Stimulated activated CD8-positive, alpha-beta memory T cell treated with anti-CD3 and anti-CD28 coated beads, Interleukin-12 subunit alpha, Interleukin-12 subunit beta, amount 100 ng/mL, for 4 hours (primary cell): ENCODE measurements at places on chromosomes 4 and X.
A peak's percentile ranks its signal among the peaks of the same experiment; 100 is the strongest.

DNA sequence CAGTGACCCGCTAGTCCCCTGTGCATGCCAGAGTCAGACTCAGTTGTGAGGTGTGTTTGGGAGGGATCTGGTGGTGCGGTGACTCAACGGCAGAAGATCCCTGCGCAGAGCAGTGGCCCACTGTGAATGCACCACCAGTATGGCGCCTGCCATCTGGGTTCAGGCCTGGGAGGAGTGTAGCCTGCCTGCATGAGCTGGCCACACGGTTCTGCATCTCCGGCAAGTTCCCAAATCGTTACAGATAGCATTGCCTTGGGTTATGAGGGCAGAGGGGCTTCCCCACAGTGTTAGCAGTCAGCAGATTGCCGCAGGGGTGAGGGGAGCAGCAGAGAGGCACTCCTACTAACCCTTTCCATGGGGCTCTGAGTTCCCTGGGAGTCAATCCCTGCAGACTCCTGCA is 629.6 kb downstream of the TLL1 start:
- no peak for DNase-seq

DNA sequence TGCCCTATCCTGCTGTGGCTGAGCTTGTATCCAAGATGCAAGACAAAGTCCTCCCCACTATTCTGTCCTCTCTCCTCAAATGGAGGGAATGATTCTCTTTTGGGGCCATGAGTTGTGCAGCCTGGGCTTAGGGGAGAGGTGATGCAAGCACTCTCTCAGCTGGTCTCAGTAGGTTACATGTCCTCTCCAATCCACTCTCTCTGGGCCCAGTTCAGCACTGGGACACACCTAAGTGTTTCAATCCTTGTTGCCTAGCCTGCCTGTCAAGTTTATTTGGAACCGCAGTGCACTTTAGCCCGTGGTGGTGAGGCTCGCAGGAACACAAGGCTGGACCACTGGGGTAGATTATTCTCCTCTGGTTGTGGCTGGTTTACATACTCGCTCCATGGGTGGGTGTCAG is 23.8 kb upstream of the TMPRSS11D start:
- DNase-seq = no peak

- DNase-seq = no peak
These were observed 7.3 kb downstream of the INPP4B start for GRCh38 chr4:142838778-142839177.

DNA sequence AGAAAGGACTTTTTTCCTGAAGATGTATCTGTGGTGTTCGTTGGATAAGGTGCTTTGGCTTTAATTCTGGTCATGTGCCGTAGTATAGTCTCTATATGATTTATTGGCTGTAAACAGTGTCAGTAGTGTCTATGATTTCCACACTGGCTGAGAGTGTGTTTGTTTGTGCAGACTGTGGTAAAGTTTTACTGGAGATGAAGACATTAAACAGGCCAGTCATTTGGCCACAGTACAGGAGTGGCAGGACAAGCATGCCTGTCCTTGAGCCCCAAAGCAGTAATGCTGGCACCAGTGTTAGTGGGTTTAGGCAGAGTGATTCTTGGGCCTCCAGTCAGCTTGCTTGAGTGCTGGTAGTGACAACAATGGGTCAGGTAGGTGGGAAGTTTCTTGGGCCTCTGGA is 1023.9 kb upstream of the GRID2 start:
- DNase-seq = no peak

DNA sequence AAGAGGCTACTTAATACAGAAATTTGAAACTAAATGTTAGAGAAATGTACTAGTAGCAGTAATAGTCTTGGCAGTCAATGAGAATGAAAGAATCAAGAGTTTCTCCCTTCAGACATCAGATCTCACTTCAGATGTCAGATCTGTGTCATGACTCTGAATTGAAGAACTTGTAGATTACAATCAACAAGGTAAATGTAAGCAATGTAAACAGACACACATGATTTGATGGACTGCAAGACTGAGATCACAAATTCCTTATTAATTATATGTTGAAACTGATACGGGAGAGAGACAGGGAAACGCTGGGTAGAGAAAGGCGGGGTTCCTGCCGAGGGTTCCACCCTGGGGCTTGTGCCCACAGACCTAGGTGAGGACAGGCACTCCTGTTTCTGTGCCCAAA is 65.5 kb upstream of the HHIP start:
- no peak for DNase-seq

GRCh38 chr4:186201535-186202230 is 10.3 kb downstream of the CYP4V2 start:
- no peak for DNase-seq

DNA sequence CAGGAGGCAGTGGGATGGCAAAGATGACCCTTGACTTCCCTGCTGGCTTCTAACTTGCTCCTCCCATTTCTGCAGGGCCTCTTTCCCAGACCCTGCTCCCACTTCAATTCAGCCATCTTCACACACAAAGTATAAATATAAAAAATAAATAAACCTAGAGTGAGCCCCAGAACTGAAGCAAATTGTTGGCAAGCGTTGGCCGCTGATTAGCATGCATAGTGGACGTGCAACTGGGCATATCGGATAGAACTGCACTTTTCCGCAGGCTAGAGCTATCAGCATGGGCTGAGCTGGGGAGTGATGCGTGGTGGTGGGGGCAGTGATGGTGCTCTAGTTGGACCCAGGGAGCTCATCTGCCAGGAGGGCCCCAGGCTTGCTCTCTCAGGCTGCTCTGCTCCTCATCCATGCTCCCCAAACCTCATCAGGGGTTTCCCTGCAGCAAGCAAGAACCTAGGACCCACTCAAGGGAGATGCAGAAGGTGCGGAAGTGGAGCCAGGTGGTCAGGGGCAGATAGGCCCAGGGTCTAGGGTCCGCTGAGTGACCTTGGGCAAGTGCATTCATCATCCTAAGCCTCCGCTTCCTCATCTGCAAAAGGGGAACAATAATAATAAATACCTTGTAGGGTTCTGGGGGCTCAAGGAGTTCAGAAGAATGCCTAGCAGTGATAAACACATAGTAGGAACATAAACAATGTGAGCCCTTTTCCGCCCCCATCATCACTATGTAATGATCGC is 146.8 kb upstream of the PJA1 start:
- DNase-seq = no peak

GRCh38 chrX:113269203-113269602 is 428.6 kb upstream of the AMOT start:
- DNase-seq = no peak

DNA sequence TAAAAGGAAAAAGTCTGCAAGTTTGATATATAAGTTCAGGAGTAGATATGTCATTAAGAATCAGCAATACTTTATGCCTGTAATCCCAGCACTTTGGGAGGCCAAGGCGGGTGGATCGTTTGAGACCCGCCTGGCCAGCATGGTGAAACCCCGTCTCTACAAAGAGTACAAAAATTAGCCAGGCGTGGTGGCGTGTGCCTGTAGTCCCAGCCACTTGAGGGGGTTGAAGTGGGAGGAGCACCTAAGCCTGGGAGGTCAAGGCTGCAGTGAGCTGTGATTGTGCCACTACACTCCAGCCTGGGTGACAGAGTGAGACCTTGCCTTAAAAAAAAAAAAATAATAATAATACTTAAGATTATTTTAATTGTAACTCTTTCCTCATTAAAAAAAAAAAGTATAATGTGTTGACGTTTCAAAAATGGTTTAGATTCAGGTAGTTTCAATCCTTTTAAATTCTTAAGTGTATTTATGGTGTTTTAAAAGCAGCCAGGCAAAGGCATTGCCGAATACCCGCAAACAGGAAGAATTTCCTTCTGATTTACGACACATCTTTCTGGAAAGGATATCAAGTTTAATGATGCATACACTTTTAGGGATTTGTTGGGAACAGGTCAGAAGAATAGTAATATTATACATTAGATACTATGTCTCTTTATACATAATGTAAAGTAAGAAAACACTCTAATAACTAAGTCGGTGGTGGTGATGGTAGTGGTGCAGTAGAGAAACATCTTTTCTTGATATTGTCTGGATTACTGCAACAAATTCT is 80.9 kb downstream of the KDM6A start:
- DNase-seq = no peak

DNA sequence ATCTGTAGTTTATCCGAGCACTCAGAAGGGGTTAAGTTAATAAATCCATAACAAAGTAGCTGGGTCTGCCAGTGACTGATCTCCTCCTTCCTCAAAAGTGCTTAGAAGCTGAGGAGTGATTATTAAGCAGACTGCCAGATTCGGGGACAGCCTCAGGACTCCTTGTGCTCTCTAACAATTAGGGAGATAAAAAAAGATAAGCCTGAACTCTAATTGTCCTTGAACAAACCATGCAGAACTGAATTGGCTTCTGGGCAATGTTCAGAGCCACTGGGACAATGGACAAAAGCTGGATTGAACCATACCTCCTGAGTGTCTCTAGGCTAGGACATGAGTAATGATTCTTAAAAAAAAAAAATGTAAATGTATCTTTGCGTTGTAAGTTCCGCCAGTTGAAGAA is 22.7 kb upstream of the GRPR start:
- no peak for DNase-seq

- DNase-seq = no peak
These were observed 8.5 kb downstream of the PITX2 start for GRCh38 chr4:110614173-110614963.

DNA sequence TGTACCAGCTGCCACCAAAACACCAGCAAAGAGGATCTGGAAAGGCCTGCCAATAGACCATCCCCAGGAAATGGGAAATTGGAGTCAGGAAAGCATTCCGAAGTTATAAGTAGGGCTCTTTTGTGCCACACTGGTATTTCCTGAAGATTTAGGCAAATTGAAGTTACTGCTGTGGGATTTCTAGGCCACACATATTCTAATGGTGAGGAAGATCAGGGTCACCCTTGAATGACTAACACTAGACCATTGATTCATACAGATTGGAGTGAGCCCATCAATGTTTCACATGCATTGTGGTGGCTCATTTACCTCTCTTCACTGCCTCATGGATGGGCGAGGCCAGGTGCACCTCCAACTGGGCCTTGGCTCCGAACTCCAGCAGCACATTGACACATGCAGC is 22.6 kb downstream of the ASB11 start:
- no peak for DNase-seq

DNA sequence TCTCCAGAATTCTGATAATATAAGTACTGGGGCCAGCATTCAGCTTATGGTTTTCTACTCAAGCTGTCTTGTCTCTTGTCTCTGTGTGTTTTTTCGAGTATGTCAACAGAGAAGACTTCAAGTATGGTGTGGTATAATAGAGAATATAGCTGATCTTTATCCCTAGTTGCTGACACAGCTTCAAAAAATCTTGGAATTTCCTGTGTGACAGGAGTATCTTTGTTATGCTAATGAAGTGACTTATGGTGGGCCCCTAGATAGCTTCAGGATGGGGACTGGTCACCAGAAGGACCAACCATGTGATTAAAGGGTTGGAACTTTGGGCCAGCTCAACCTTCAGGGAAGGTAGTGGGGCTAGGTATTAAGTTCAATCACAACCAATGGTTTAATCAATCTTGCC is 2.9 kb downstream of the GPRASP3 start:
- no peak for DNase-seq

- DNase-seq = no peak
These were observed 699.3 kb upstream of the ADGRL3 start for GRCh38 chr4:60500810-60501209.

DNA sequence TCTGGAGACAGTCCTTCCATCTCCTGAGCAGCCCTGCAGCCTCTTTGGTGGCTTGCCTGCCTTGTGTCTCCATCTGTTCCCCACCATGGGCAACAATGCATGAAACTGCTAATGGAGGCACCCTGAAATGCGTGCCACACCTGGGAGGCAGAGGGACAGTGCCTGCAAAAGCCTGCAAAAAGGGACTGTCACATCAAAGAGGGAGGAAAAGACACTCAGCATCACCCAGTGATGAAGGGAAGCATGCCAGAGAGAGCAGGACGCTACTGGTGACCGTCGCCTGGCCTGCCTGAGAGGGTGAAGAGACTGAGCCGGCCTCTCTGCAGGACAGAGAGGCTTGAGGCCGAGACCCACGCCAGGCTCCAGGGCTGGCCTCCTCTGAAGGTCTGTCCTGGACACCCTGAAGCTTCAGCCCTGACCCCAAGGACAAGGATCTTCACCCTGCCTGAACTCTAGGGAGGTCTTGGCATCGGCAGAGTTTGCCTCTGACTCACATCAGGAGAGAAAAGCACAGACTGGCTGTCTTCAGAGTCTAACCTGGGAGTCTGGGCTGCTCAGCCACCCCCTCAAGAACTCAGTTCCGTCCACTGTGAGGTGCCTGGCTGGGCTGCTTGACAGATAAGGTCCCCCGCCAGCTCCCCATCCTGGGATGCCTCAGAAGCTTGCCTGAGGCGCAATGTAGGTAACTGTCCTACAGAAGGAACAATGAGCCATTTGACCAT is 8.1 kb downstream of the ACSL1 start:
- DNase-seq = no peak

DNA sequence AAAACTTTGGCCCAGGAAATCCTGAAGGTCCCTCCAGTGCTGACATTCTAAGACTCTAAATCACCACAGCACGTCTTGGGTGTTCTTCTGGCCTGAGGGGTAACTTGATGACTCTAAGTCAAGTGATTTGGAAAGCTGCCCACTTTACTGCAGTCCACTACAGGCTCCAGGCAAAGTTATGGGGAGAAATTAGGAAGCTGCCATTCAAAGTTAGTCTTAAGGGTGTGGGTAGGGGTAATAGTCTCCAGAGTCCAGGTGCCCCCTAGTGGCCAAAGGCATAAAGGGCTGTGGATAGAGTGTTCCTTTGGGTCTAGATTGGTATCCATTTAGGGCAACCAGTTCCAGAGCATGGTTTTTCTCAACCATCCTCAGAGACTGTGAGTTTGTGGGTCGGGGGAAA is 38.7 kb upstream of the SLC16A2 start:
- DNase-seq = peak; percentile 25

DNA sequence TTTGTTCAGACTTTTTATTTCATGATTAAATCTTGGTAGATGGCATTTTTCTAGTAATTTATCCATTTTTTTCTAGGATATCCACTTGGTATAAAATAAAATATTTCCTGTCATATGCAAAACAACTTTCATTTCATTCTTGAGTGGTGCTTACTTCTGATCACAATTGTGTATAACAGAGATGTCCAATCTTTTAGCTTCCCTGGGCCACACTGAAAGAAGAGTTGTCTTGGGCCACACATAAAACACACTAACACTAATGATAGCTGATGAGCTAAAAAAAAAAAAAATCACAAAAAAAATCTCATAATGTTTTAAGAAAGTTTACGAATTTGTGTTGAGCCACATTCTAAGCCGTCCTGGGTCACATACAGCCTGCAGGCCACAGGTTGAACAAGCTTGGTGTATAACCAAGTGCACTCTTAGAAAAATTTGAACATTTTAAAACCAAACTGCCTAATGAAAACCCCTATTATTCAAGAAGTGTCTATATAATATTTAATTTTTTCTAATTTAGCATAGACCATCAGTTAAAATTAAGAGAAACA is 41.3 kb upstream of the SPP1 start:
- no peak for DNase-seq

GRCh38 chr4:125389713-125390112 is 75.0 kb downstream of the FAT4 start:
- no peak for DNase-seq
